ENCODE measurements at places on chromosomes 3 and 15. TPM values are rescaled to one million over a fixed set of nuclear protein-coding genes. Genes with fewer than 3 reads are reported as not detected.
A peak's percentile ranks its signal among the peaks of the same experiment; 100 is the strongest.

The C3orf70 gene
- not detected for total RNA-seq

The LHFPL4 gene
- total RNA-seq, result not detected

The TRIM71 gene
- not detected for total RNA-seq

The PRSS50 gene
- total RNA-seq, result not detected

The BNC1 gene
- total RNA-seq, result not detected

The RPL32 gene
- total RNA-seq, result 2,195 TPM

The WDR49 gene
- not detected for total RNA-seq

The CASR gene
- total RNA-seq, result not detected

The EAF2 gene
- 11.4 TPM for total RNA-seq

The POLQ gene
- total RNA-seq, result 25.9 TPM

The CLDN11 gene
- not detected for total RNA-seq

The COLQ gene
- 3.5 TPM for total RNA-seq

The SPRED1 gene
- total RNA-seq, result 1.2 TPM

The ADGRG7 gene
- total RNA-seq, result not detected

GRCh38 chr15:23642413-23643044, 5.1 kb downstream of the MAGEL2 start:
- no peaks in the 10 kb centered on the region for H3K27me3 ChIP-seq
- no peak overlapping the region for H3K4me3 ChIP-seq
- H3K27ac ChIP-seq, result no peak overlapping the region
- DNase-seq, result no peak

- H3K4me3 ChIP-seq, result no peak overlapping the region
- H3K27me3 ChIP-seq, result peaks cover 4% of the 10 kb centered on the region
- peaks cover 5% of the 10 kb centered on the region for H3K4me1 ChIP-seq
- peaks cover 5% of the 10 kb centered on the region for H3K36me3 ChIP-seq
- DNase-seq, result no peak
- H3K27ac ChIP-seq, result no peak overlapping the region
Observed at GRCh38 chr3:187849016-187849654, 103.9 kb upstream of the BCL6 start.

- H3K27me3 ChIP-seq, result peaks cover 4% of the 10 kb centered on the region
- H3K4me1 ChIP-seq, result peaks cover 12% of the 10 kb centered on the region
- peaks cover 9% of the 10 kb centered on the region for H3K36me3 ChIP-seq
Observed at GRCh38 chr3:48655606-48656005, 7.1 kb downstream of the CELSR3 start.

GRCh38 chr15:65765106-65765505, 27.0 kb downstream of the DENND4A start:
- no peak overlapping the region for H3K4me3 ChIP-seq
- no peak for DNase-seq
- H3K4me1 ChIP-seq, result peaks cover 35% of the 10 kb centered on the region
- H3K27me3 ChIP-seq, result no peaks in the 10 kb centered on the region

GRCh38 chr3:71131375-71132314, 451.9 kb downstream of the FOXP1 start:
- H3K4me1 ChIP-seq, result peaks cover 45% of the 10 kb centered on the region
- no peak for DNase-seq
- H3K27ac ChIP-seq, result peak overlapping the region; percentile 95
- H3K4me3 ChIP-seq, result peak overlapping the region; percentile 86
- peaks cover 1% of the 10 kb centered on the region for H3K36me3 ChIP-seq

GRCh38 chr15:100863075-100863795, 16.4 kb upstream of the ALDH1A3 start:
- no peak overlapping the region for H3K27ac ChIP-seq
- no peak overlapping the region for H3K4me3 ChIP-seq
- no peaks in the 10 kb centered on the region for H3K36me3 ChIP-seq

GRCh38 chr15:56361987-56362386, 3.2 kb upstream of the TEX9 start:
- no peak overlapping the region for H3K27ac ChIP-seq
- no peaks in the 10 kb centered on the region for H3K36me3 ChIP-seq
- H3K4me1 ChIP-seq, result peaks cover 12% of the 10 kb centered on the region
- no peak overlapping the region for H3K4me3 ChIP-seq

DNA sequence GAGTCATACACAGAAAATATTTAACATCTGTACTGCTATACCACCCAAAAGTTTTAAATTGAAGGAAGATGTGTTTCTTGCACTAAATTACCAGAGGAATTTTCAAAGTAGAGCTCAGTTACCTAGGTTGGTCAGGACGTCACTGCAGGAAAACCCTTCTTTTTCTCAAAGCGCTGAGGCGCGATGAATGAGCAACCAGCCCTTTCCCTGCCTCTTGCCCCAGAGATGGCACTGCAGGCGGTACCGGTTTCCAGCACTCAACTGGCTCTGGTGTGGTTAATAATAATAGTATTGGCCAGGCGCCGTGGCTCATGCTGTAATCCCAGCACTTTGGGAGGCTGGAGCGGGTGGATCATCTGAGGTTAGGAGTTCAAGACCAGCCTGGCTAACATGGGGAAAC, 49.3 kb downstream of the HES1 start:
- H3K4me1 ChIP-seq, result peaks cover 2% of the 10 kb centered on the region
- DNase-seq, result no peak
- H3K36me3 ChIP-seq, result no peaks in the 10 kb centered on the region
- H3K27me3 ChIP-seq, result peaks cover 3% of the 10 kb centered on the region

- H3K36me3 ChIP-seq, result no peaks in the 10 kb centered on the region
- peaks cover 7% of the 10 kb centered on the region for H3K4me1 ChIP-seq
- no peak overlapping the region for H3K4me3 ChIP-seq
- H3K27me3 ChIP-seq, result peaks cover 6% of the 10 kb centered on the region
- no peak for DNase-seq
Observed at GRCh38 chr15:67018441-67018840, 47.0 kb upstream of the SMAD3 start.

DNA sequence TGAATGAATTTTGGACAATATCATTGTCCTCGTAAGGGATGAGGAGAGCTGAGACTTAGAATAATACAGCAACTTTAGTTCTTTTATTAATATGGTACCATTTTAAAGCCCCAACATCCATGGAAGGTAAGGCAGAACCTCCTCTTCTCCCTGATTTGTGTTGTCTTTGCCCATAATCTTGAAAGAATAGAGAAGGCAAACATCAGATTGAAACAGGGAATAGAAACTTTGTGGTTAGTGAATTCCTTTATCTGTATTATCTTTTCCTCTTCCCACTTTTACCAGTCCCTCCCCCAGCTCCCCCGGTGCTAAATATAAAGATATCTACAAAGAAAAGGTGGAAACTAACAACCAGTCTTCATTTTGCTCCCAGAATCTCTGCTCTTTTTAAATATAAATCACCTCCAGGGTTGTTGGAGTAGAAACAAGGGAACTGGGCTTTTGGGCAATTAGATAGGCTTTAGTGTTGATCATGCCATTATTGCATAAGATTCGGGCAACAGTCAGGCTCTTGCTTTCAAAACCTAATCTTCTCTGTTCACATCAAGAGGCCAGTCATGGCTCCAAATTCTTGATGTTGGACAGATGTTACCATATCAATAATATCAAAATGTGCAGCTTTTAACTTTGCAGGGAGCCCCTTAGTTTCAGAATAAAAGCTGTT, 32.5 kb downstream of the ITPR1 start:
- H3K27ac ChIP-seq, result no peak overlapping the region
- DNase-seq, result no peak
- peaks cover 18% of the 10 kb centered on the region for H3K4me1 ChIP-seq
- no peaks in the 10 kb centered on the region for H3K27me3 ChIP-seq
- no peak overlapping the region for H3K4me3 ChIP-seq

DNA sequence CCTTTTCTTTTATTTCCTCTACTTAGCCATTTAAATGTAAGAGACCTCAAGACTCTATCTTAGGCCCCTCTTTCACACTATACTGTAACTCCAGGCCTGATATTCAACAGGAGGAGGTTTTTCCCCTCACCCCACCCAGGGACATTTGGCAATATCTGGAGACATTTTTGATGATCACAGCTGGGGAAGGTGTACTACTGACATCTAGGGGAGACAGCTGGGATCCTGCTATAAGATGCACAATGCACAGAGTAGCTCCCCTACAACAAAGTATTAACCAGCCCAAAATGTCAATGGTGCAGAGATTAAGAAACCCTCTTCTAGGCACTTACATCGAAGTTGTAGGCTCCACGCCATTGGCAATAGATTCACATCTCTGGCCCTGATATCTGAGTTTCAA, 517.5 kb upstream of the UBE2E2 start:
- no peaks in the 10 kb centered on the region for H3K27me3 ChIP-seq
- H3K4me1 ChIP-seq, result no peaks in the 10 kb centered on the region
- no peak for DNase-seq
- H3K4me3 ChIP-seq, result no peak overlapping the region
- no peaks in the 10 kb centered on the region for H3K36me3 ChIP-seq
- no peak overlapping the region for H3K27ac ChIP-seq

DNA sequence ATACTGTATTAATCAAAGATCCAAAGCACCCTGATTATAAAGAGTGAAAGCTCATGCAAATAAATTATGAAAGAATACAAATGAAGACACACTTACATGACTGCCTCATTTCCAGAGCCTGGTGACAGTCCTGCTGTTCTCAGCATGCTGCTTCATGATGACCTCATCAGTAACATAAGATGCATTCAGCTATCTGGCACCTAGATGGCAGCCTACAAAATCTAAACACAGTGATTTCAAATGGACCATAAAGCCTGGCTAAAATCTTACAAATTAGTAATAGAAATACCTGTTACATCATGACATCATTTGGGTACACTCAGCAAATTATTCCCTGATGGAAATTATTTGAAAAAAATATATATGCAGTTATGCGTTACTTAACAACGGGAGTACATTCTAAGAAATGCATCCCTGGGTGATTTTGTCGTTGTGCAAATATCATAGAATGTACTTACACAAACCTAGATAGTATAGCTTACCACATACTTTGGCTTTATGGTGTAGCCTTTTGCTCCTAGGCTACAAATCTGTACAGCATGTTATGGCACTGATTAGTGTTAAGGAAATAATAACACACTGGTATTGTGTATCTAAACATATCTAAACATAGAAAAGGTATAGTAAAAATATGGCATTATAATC, 207.2 kb downstream of the EPHA3 start:
- DNase-seq, result no peak
- no peak overlapping the region for H3K27ac ChIP-seq
- no peak overlapping the region for H3K4me3 ChIP-seq
- H3K27me3 ChIP-seq, result no peaks in the 10 kb centered on the region

- no peak overlapping the region for H3K4me3 ChIP-seq
- no peak for DNase-seq
- no peaks in the 10 kb centered on the region for H3K4me1 ChIP-seq
- H3K27ac ChIP-seq, result no peak overlapping the region
- peaks cover 2% of the 10 kb centered on the region for H3K27me3 ChIP-seq
- H3K36me3 ChIP-seq, result no peaks in the 10 kb centered on the region
Observed at GRCh38 chr15:87973501-87974215, 282.9 kb downstream of the NTRK3 start.

DNA sequence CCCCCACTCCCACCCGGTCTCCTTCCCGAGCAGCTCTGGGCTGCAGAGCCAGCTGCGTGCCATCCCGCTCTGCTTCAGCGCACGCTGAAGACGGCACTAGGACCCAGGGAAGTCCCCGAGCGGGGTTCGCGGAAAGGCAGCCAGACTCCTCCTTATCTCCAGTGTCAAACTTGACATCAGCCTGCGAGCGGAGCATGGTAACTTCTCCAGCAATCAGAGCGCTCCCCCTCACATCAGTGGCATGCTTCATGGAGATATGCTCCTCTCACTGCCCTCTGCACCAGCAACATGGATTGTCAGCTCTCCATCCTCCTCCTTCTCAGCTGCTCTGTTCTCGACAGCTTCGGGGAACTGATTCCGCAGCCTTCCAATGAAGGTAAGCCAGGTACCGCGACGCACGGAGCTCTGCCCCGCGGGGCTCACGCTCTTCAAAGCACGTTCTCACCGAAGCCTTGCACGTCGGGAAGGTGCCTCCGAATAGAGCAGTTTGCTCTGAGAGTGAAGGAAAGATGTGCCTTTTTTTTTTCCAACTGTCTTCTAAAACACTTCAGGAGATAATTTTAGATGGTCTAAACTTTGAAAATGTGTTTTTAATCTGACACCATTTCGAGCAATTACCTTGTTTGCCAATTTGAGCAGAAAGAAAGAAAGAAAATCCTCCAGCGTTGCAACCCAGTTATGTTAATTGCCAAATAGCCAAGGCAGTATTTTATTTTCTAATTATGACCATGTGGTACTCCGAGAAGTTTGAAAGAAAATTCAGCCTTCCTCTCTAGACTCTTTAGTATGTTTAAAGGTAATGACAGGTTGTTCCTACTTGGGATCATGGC, at the start of gene EPHA3:
Gene EPHA3, plus strand, starts transcription at position 161 of the 830 bp plus-strand sequence. Its CDS starts 128 bp downstream, at position 289.
- no peak within 1 kb of the TSS for H3K27ac ChIP-seq
- H3K36me3 ChIP-seq, result no peaks in the 10 kb centered on the region
- DNase-seq, result peak; percentile 50
- H3K27me3 ChIP-seq, result peaks cover 24% of the 10 kb centered on the region
- H3K4me1 ChIP-seq, result peaks cover 9% of the 10 kb centered on the region

GRCh38 chr3:128366136-128366535, 100.6 kb downstream of the DNAJB8 start:
- no peak overlapping the region for H3K4me3 ChIP-seq
- DNase-seq, result no peak
- no peaks in the 10 kb centered on the region for H3K36me3 ChIP-seq
- H3K27me3 ChIP-seq, result no peaks in the 10 kb centered on the region
- H3K27ac ChIP-seq, result no peak overlapping the region

- DNase-seq, result no peak
- H3K27me3 ChIP-seq, result no peaks in the 10 kb centered on the region
- peaks cover 70% of the 10 kb centered on the region for H3K4me1 ChIP-seq
Observed at GRCh38 chr3:20104167-20104661, 64.0 kb downstream of the KAT2B start.

DNA sequence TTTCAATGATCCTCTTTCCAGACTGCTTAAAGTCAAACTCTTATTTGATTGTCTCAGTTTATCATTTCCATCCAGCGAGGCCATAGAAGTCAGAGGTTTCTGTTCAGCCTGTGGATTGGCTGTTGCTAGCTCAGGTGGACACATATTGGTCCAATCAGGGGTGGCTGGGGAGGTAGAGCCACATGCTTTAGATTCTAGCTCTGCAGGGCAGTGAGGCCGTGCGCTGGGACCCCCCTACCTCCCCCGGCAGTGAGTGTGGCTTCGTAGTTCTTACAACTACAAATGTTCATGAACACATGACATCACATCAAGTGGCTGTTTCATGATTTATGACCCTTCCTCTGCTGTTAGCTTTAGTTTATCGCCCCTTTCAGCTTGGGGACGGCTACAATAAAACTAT, 18.0 kb downstream of the APOD start:
- H3K4me1 ChIP-seq, result peaks cover 24% of the 10 kb centered on the region
- H3K4me3 ChIP-seq, result no peak overlapping the region
- H3K27me3 ChIP-seq, result peaks cover 3% of the 10 kb centered on the region

DNA sequence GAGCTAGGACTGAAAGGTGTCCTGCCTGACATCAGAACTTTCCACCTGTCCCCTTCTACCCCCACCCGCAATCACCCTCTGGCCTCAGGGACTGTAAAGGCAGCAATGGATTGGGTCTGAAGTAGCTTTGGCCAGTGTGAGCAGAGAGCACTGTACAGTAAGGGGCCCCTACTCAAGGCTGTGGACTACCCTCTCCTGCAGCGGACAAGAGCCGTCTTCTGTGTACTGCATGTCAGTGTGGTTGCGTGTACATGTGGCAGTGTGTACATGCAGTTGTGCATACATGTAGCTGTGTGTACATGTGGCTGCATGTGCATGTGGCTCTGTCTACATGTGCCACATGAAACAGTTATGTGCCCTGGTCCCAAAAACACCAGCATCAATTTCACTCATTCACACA, 205.9 kb upstream of the LINGO1 start:
- H3K27me3 ChIP-seq, result peaks cover 10% of the 10 kb centered on the region
- no peaks in the 10 kb centered on the region for H3K4me1 ChIP-seq
- no peak overlapping the region for H3K4me3 ChIP-seq
- peak; percentile 19 for DNase-seq

- H3K4me1 ChIP-seq, result no peaks in the 10 kb centered on the region
- no peak overlapping the region for H3K4me3 ChIP-seq
- no peak overlapping the region for H3K27ac ChIP-seq
- DNase-seq, result no peak
- H3K27me3 ChIP-seq, result no peaks in the 10 kb centered on the region
- no peaks in the 10 kb centered on the region for H3K36me3 ChIP-seq
Observed at GRCh38 chr3:157914882-157915281, 191.3 kb downstream of the SHOX2 start.

All from activated naive CD8-positive, alpha-beta T cell treated with anti-CD3 and anti-CD28 coated beads, Interleukin-2, amount 10 ng/mL, durations not matched to agents 7 days and 5 days (primary cell).